ENCODE measurements at places on chromosomes 1 and 21. TPM values are rescaled to one million over a fixed set of nuclear protein-coding genes. Genes with fewer than 3 reads are reported as not detected.

The CCDC27 gene
- total RNA-seq = not detected

The TMEM52 gene
- total RNA-seq = not detected

The UHMK1 gene
- 47.3 TPM for total RNA-seq

The CDCA8 gene
- total RNA-seq = 31.5 TPM

The C1orf226 gene
- total RNA-seq = 4.5 TPM

The BARHL2 gene
- not detected for total RNA-seq

The XCL2 gene
- not detected for total RNA-seq

The PWP2 gene
- 25.5 TPM for total RNA-seq

The REN gene
- 0.40 TPM for total RNA-seq

The ASTN1 gene
- not detected for total RNA-seq

The HES2 gene
- total RNA-seq = 31.5 TPM

The C1orf56 gene
- total RNA-seq = 2.5 TPM

The C1orf116 gene
- total RNA-seq = not detected

The DEPDC1 gene
- 24.8 TPM for total RNA-seq

The SEMA4A gene
- 1.1 TPM for total RNA-seq

The NUP210L gene
- total RNA-seq = not detected

The NR5A2 gene
- total RNA-seq = 22.6 TPM

The MROH7 gene
- total RNA-seq = not detected

The FAM177B gene
- not detected for total RNA-seq

The TNNI3K gene
- total RNA-seq = not detected

The CRABP2 gene
- total RNA-seq = 0.13 TPM

The SIM2 gene
- total RNA-seq = 0.10 TPM

The KCNJ9 gene
- total RNA-seq = not detected

The SELENBP1 gene
- 1.9 TPM for total RNA-seq

The HPCAL4 gene
- total RNA-seq = not detected

The PBXIP1 gene
- total RNA-seq = 41.0 TPM
